ENCODE measurements at places on chromosomes 3 and 15.

- no peak for DNase-seq
Observed at GRCh38 chr15:42511007-42511391, 15.6 kb downstream of the SNAP23 start.

DNA sequence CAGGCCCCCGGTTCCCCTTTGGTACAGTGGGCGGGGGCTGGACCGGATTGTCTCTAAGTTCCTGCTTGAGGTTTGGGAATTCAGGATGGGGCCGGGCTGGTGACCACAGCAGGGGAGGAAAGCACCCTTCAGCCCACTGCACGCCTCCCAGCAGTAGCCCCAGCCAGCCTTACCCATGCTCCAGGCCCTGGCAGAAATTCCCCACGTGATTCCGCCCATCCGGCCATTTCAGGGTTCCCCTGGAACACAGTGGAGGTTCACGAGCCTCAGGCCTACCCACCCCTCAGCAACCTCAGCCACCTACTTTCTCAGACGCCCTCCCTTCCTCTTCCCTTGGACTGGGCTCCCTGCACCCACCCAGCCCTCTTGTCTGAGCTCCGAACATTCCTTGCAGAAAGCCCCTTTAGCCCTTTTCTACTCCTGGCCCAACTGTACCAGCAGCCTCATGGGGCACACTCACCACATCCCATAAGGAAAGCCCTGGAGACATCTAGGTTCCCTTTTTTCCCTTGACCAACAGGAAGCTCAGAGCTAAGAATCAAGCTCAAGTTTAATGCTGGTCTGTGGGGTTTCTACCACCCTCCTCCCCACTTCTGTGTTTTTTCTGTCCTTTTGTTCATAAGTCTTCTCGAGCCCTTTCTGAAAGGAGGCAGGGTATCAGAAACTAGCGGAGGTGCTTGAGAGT is 11.5 kb downstream of the ALS2CL start:
- no peak for DNase-seq

GRCh38 chr3:137071104-137071503 is 113.3 kb downstream of the IL20RB start:
- no peak for DNase-seq

- DNase-seq = no peak
Observed at GRCh38 chr3:157294491-157294890, 134.5 kb upstream of the CCNL1 start.

DNA sequence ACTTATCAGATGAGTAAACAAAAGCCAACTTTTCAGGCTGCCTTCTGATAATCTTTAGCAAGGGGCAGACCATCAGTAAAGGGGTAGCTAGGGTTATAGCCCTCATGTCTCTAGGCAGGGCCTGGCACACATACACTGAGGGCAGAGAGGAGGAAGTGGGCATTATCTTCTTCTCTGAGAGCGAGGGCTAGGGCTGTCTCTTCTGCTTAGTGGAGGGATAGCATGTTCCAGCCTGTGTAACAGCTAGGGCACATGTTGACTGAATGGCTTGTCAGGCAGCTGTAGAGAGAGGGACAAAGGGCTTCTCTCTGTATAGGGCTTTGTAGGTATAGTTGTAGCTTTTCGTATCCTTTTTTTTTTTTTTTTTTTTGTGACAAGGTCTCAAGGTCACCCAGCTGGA is 17.8 kb downstream of the CRTC3 start:
- DNase-seq = no peak

- no peak for DNase-seq
Observed at GRCh38 chr15:62150445-62150844, 14.6 kb downstream of the C2CD4B start.

GRCh38 chr3:170078620-170079281 is 41.0 kb downstream of the GPR160 start:
- no peak for DNase-seq

DNA sequence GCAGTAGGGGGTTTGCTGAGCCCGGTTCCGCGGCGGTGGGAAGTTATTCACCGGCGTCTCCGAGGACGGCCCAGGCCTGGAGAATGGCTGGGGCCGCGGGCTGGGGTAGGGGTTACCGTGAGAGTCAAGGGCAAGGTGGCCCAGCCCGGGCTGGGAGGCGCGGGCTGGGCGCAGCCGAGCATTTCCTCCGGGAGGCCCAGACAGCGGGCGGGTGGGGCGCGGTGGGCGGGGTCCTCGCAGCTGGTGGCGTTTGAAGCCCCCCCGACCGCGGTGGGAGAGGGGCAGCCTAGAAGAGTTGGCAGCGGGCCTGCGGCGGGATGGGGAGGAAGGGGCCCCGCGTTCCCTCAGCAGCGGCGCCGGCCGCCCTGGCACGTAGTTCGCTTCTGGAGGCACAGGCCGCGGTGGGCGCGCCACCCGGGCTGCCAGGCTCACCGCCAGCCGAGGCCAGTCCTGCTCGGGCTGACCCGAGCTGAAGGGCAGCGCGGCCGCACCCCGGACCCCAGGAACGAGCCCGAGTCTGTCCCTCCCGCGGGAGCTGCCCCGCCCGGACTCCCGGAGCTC is 960 bp upstream of the KLF13 start:
- DNase-seq = peak; percentile 73

DNA sequence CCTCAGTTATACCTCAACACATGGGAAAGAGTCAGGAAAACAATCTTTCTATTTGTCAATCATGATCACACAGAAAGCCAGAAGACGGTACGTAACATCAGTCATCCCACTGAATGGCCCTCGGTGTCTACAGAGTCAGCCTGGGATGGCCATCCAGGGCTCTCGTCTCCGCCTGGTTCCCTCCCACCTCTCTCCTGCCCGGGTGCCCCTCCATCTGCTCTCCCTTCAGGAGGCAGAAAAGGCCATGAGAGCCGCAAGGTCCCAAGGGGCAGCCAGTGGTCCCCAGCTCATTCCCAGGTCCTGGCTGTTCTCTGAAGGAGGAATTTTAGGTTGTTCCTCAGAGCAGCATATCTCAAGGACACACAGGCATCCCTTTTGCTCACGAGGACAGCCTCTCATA is 4.4 kb upstream of the LRRC15 start:
- DNase-seq = no peak

- DNase-seq = no peak
Observed at GRCh38 chr3:131242201-131242600, 139.4 kb upstream of the NUDT16 start.

DNA sequence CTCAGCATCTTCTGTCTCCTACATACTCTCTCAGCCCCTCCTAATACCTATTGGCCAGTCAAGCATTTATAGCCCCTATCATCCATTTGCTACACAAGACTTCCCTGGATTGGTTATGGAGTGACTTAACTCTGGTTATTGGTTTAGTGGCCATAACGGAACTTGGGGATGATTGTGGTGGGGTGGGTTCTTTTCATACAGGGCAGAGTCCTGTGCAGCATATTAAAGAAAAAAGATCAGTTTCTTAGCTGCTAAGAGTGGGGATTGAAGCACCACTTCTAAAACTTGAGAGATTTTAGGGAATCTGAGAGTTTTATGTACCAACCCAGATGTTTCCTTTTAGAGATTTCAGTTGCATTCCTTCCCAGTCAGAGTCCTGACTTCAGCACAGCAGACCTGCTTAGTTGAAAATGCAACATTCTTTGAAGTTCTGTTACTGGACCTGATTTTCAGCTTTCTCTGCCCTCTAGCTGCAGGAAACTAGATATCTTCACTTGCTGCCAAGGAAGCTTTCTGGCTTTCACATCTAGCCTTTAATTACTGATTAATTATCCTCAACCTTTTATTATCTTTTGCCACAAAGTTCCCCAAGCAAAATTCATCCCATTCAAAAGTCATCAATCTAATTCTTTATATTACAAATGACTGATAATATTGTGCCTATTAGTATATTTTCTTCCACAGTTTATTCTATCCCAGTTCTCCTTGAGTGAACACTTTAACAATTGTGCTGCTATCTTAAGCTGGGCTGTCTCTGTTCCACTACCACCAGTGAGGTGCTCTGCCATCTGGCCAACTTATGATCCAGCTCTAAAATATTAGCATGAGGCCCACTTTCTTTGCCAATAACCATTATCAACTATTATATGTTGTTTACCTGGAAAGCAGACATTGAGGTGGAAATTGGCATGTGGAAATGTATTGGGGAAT is 906.0 kb upstream of the ALCAM start:
- DNase-seq = no peak

DNA sequence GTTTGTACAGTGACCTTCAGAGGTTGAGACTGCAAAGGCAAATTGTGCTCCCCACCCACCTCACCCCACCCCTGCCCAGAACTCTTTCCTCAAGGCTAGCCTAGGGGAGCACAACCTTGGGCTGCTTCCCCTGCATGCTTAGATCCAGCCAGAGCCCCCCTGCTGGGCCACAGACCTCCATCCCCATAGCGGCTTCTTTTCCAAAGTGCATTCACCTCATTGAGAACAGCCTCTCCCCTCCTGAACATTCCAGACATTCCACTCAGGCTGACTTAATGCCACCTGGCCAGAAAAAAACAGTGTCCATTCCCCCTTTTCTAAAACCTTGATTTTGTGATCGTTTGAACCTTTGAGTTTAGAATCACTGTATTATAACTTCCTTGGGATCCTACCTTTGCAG is 124.4 kb upstream of the TOPAZ1 start:
- DNase-seq = no peak

GRCh38 chr15:90201130-90201943 is at the start of gene SEMA4B:
Gene SEMA4B, plus strand, starts transcription at chr15:90201330. Its CDS starts 249 bp downstream, at chr15:90201579.
- peak; percentile 78 for DNase-seq

DNA sequence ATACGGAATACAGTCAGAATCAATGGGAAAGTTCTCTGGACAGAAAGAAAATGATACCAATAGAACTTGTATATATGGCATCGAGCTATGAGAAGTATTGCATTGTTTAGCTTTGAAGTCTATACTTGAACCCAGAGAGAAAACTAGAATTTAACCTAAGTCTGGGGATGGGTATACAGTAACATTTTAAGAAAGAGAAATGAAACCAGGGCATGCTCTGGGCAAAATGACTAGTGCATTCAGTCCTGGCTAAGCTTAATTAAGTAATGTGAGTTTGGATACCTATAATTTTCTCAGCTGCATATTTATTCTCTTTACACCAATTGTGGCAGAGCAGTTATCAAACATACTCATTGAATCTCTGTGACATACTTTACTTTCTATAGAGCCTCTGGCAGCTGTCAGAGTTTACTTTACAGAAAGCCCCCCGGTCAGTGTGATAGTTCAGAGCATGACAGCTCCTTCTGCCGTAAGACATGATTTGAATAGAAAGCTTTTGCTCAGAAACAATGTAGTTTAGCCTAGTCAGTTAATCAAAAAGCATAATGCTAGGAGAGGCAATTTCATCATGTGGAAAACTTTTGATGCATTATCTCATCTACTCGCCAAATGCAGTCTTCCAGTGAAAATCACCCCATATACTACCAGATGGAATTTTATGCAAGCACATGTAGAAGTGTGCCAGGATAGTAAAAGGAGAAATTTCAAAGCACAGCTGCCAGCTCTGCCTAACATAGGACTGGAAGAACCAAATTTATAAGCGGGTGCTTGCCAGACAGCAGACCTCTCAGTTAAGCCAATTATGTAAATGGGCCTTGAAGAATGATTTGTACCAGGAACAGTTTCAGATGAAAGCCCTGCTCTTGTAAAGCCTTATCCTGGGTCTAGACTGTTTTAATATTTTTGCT is 40.7 kb downstream of the OXSM start:
- DNase-seq = no peak

GRCh38 chr3:184981071-184981470 is 169.1 kb downstream of the VPS8 start:
- DNase-seq = no peak

DNA sequence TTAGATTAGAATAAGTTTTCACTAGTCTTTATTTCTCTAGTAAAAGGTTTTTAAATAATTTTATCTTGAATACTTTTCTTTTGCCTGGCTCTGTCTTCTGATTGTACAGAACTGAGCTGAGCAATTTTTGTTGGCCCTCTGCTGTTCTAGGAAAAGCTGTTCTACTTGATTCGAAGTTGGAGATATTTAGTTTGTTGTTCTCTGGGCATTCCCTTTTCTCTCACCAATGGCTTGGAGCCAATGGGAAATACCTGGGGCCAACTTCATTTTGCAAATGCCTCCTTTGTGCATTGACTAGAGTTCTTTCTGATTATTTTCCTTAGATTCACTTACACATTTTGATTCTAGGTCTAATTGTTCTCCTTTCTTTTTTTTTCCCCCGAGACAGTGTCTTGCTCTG is 16.5 kb downstream of the ABHD5 start:
- no peak for DNase-seq

DNA sequence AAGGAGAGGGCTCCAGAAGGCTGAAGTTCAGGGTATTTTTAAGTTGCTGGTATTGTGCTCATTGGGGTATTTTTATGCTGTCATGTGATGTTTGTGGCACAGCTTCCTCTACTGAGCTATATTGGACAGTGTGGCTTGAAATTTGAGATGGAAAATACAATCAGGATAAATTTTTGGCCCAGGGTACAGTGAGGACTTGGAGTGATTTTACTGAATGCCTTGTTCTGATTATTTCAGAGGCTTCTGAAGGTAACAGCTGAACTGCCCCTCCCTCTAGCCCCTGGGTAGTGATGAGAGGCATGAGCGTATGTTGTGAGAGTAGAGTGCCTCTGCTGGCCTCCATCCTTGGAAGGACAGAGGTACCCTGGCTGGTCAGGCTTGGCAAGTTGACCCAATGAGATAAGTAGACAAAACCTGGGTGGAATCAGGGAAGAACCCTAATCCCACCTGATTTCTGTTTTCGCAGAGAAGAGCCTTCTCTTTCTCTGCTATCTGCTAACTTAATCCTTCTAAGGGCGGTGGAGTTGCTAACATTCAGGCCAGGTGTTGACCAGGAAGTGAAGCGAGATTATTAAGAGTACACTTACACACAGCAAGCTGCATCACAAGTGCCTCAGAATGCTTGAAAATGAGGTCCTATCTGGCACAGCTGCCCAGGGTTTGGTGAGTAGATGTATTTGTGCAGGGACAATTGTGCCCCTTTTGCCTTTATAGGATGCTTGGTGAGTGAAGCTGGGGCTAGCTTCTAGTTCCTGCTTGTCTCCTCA is 98.1 kb upstream of the CLSTN2 start:
- no peak for DNase-seq

DNA sequence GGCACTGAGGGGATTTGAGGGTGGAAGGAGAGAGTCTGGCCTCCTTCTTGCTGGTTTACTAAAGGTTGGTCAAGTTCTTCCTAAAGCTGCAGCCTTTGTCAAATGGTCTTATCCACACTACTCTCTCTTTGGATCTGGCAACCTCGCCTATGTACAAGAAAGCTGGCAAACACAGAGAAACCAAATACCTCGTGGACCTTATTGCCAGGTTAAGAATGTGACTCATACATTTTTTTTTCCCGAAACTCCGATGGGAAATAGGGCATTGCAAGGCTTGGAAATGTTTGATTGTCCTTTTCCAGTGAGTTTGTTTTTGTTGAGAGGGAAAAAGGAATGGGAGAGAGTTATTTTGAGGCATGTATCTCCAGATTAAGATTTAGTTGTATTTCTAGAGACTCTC is 13.9 kb downstream of the EOMES start:
- no peak for DNase-seq

DNA sequence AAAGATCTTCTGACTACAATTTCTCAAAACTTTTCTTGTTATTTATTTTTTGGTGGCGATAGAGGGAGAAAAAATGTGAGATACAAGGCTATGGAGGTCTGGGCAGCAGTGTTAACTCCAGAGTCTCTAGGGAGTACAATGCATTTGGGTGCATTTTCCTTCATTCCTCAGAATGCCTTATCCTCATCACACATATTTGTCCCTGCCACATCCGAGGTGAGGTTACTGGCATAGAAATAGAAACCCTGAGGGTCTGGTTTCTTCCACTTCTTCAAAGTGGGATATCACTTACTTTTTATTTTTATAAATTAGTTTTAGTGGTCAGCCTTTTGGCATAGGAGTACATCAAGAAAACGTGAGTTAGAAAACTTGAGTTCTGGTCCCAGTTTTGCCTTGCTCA is 150.4 kb downstream of the TIGIT start:
- DNase-seq = no peak
